ENCODE measurements at places on chromosomes 7 and 10. TPM values are rescaled to one million over a fixed set of nuclear protein-coding genes. Genes with fewer than 3 reads are reported as not detected.

DNA sequence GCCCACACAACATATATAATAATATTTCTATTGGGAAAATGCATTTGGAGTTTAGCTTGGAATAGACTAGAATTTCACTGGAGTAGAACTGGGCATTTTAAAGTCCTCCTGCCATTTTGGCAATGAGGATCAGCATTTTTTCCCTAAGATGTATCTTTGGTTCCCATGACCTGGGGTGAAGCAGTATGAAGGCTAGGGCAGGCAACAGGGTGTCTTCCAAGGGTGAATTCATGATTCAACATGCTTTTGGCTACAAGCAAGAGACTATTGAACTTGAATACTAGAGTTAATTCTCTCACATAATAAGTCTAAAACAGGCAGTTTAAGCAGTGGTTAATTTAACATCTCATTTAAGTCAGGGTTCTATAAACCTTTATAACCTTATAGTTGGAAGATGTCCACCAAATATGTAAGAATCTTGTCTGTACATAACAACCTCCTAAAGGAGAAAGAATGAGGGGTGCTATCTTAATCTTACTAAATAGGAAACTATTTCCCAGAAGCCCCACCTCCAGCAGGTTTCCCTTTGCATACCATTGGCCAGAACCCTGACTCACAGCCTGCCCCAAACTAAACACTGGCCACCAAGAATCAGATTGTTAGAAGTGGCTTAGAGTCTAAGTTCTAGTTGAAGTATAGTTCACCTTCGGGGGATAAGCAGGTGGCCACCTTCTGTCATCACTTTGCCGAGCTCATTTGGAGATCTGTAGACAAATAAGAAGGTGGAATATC lies 96.0 kb upstream of the PRPS1L1 start:
- H3K36me3 ChIP-seq, result no peaks in the 10 kb centered on the region
- peaks cover 2% of the 10 kb centered on the region for H3K27me3 ChIP-seq
- H3K27ac ChIP-seq, result no peak overlapping the region
- H3K4me1 ChIP-seq, result no peaks in the 10 kb centered on the region
- no peak for DNase-seq

DNA sequence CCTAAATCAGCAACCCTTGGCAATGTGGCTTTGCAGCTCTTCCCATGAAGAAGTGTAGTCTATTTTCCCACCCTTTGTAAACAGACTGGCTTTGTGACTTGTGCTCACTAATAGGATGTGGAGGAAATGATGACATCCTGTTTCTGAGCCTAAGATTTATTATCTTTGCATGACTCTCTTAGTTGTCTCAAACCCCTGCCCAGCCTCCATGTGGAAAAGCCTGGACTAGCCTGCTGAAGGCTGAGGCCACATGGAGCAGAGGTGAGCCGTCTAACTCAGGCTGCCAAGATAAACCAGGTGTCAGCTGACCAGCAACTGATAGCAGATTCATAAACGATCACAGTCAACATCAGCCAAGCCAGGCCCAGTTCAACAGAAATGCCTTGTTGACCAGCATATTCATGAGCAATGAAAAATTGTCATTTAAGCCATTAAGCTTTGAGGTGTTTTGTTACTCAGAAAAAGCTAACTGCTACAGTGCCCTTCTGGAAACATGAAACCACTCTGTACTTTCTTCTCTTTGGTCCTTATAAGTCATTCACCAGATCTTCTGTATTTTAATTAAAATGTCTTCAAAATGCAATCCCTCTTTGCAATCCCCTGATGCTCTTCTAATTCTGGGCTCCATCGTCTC lies 586.3 kb upstream of the ANKRD30A start:
- no peaks in the 10 kb centered on the region for H3K36me3 ChIP-seq
- H3K4me1 ChIP-seq, result no peaks in the 10 kb centered on the region
- H3K27me3 ChIP-seq, result no peaks in the 10 kb centered on the region
- no peak overlapping the region for H3K27ac ChIP-seq
- H3K4me3 ChIP-seq, result no peak overlapping the region

DNA sequence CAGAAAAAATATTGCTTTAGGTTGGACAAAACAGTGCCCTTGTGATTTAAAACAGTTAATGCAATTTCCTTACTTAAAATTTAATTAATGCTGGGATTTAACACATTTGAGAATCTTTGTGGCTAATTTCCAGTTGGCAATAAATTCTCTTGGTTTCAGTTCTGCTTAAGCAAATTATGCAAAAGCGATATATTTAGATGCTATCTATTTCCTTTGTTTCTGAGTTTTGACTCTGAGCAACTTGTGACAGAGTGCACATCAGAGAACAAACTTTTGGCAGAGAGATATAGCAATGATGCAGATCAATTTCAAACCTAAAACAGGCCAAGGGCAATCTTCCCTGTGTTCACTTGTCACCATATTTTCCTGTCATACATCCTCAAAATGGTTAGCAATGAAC lies 933.6 kb upstream of the ZWINT start:
- no peak for DNase-seq
- no peaks in the 10 kb centered on the region for H3K4me1 ChIP-seq
- no peak overlapping the region for H3K4me3 ChIP-seq
- H3K27me3 ChIP-seq, result no peaks in the 10 kb centered on the region

DNA sequence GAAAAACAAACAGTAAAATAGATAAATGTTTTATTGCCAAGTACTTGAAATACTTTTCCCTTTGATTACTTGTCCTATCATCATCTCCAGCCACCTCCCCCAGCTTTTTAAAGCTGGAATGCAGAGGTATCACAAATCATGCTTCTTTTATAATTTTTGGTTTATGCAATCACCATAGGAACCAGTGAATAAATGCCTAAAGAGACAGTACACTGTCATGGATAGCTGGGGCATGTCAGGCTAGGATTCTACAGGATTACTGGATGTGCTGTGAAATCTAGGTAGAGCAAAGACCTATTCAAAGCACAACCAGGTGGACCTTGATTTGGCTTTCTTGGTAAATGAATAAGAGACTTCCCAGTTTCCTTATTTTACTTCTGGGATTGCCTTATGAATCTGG lies 158.6 kb downstream of the ELAPOR2 start:
- H3K27me3 ChIP-seq, result no peaks in the 10 kb centered on the region
- DNase-seq, result no peak
- no peaks in the 10 kb centered on the region for H3K4me1 ChIP-seq
- no peak overlapping the region for H3K4me3 ChIP-seq
- no peaks in the 10 kb centered on the region for H3K36me3 ChIP-seq
- no peak overlapping the region for H3K27ac ChIP-seq

DNA sequence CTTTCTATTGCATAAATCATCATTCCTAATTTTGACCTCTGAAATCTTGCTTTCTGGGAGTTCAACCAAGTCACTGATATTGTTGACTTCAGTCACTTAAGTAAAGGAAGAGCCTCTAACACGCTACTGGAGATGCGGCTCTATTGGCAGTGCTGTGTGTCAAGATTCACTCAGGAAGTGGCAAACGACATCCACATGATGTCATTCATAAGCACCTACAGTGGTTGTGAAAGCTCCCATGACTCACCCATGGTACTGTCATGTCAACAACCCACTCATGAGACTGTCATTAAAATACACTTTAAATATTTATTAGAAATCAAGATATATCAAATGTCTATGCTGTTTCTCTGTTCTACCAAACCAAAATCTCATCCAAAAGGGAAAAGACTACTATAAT lies 52.5 kb upstream of the LHFPL3 start:
- H3K4me3 ChIP-seq, result no peak overlapping the region
- H3K36me3 ChIP-seq, result no peaks in the 10 kb centered on the region
- DNase-seq, result peak; percentile 22
- no peak overlapping the region for H3K27ac ChIP-seq

DNA sequence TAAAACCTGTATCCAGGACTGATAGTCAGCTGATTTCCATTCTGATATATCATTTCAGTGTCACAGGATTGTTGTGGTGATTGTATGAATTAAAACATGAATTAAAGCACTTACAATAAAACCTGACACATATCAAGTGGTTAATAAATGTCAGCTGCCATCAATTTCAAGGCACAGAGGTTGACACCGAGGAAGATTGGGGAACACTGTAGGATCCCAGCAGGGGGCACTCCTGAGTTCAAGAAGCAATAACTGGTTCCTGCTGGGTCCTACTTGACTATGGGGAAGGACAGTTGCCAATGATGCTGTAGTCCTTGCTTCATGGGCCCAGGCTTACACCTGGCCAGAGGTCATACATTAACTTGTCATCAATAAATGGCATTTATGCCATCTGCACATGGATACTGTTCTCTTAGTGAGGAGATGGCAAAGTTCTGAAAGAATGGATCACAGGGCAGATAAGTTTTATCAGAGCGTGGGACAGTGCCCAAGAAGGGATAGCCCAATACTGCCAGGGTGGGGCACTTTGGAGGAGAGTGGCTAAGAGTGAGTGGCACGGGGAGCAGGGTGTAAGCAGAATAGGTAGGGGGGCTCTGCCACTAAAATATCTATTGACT lies 24.1 kb downstream of the FZD1 start:
- H3K27me3 ChIP-seq, result no peaks in the 10 kb centered on the region
- H3K4me1 ChIP-seq, result no peaks in the 10 kb centered on the region
- no peaks in the 10 kb centered on the region for H3K36me3 ChIP-seq

DNA sequence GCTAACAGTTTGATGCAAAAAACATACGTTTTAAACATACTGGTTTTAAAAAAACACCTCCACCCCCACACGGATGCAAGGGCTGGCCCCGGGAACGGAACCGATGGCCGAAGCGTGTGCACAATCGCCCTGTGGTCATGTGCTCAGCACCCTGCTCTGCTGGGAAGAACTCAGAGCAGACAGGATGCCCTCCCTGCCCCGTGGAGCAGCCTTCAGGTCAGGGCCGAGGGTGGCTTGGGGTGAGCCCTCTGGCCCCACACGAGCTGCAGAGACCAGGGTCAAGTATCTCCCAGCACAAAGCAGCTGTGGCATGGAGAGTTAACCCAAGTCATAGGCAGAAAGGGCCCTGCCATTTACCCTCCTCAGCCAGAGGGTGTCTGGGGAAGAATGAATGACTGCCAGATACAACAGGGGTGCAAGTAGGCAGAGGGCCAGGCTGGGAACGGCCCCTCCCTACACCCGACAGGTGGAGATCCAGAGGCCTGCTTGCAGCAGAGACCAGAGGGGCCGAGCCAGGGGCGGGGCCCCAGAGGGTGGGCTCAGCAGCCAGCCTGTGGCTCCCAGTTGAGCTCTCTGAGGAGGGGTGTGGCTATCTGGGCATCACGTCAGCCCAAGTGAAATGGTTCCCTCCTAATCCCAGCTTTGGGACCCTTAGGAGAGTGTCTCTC lies 56.8 kb downstream of the ZRANB1 start:
- no peak for DNase-seq
- no peaks in the 10 kb centered on the region for H3K4me1 ChIP-seq
- H3K27me3 ChIP-seq, result no peaks in the 10 kb centered on the region
- H3K4me3 ChIP-seq, result no peak overlapping the region

GRCh38 chr10:76020630-76021029 lies 589.2 kb downstream of the LRMDA start:
- H3K27ac ChIP-seq, result no peak overlapping the region
- no peak overlapping the region for H3K4me3 ChIP-seq
- no peak for DNase-seq
- H3K4me1 ChIP-seq, result no peaks in the 10 kb centered on the region
- no peaks in the 10 kb centered on the region for H3K36me3 ChIP-seq

- H3K4me1 ChIP-seq, result no peaks in the 10 kb centered on the region
- H3K4me3 ChIP-seq, result no peak overlapping the region
- H3K27ac ChIP-seq, result no peak overlapping the region
- no peaks in the 10 kb centered on the region for H3K27me3 ChIP-seq
- DNase-seq, result no peak
Measured at GRCh38 chr7:110889335-110889734, 201.6 kb upstream of the LRRN3 start.

- no peak for DNase-seq
- no peaks in the 10 kb centered on the region for H3K27me3 ChIP-seq
- H3K4me1 ChIP-seq, result no peaks in the 10 kb centered on the region
- no peaks in the 10 kb centered on the region for H3K36me3 ChIP-seq
- H3K4me3 ChIP-seq, result no peak overlapping the region
Measured at GRCh38 chr10:93437086-93437945, 44.8 kb downstream of the MYOF start.

DNA sequence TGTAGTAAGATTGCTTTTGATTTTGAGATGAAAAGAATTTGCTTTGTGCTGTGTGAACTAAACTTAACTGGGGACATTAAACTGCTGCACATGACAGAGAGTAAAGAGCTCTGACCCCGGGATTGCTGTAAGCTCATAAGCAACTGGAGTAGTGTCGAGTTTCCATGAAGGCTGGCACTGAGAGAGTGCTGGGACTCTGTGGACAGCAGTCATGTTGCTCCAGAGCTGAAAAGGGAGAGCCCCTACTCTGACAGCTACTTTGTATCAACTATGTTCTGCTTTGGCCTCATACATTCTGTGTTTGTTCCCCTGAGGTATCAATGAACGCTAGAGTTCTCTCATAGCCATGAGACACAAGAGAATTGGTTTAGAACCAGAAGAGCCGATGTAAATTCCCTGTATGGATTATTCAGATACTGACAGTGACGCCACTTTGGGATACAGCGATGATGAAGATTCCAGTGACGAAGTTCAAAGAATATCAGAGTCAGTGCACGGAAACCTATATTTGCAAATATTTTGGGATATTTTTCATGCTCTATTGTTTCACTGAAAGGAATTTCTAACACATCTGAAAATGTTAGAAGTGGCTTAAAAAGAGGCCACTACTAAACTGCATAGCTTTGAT lies 185.9 kb upstream of the DKK1 start:
- no peak for DNase-seq
- H3K4me1 ChIP-seq, result no peaks in the 10 kb centered on the region
- no peak overlapping the region for H3K4me3 ChIP-seq
- no peaks in the 10 kb centered on the region for H3K36me3 ChIP-seq

DNA sequence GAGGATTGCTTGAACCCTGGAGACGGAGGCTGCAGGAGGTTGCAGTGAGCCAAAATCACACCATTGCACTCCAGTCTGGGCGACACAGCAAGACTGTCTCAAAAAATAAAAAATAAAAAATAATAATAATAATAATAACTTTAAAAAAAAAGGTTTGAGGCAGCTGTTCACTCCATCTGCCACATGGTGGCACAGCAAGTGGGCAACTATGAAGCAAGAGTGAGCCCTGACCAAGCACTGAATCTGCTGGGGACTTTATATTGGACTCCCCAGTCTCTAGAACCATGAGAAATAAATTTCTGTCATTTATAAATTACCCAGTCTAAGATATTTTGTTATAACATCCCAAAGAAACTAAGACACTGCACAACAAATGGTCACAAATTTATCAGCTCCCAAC lies 14.6 kb upstream of the BRI3 start:
- no peak for DNase-seq
- peaks cover 7% of the 10 kb centered on the region for H3K36me3 ChIP-seq
- no peaks in the 10 kb centered on the region for H3K27me3 ChIP-seq
- no peak overlapping the region for H3K27ac ChIP-seq
- H3K4me3 ChIP-seq, result no peak overlapping the region
- no peaks in the 10 kb centered on the region for H3K4me1 ChIP-seq

GRCh38 chr7:51797371-51797770 lies 480.8 kb upstream of the COBL start:
- H3K4me1 ChIP-seq, result no peaks in the 10 kb centered on the region
- H3K4me3 ChIP-seq, result no peak overlapping the region
- no peak overlapping the region for H3K27ac ChIP-seq

Gene AZGP1
- not detected for total RNA-seq

Gene TMEM140
- total RNA-seq, result 37.1 TPM

Gene GRM3
- not detected for total RNA-seq

Gene SLC13A1
- total RNA-seq, result not detected

Data from activated CD4-positive, alpha-beta memory T cell treated with anti-CD3 and anti-CD28 coated beads, Interleukin-2, amount 10 ng/mL, durations not matched to agents 7 days and 5 days (primary cell).